ENCODE measurements at places on chromosomes 2 and 18. TPM values are rescaled to one million over a fixed set of nuclear protein-coding genes. Genes with fewer than 3 reads are reported as not detected.

Gene ERICH2
- total RNA-seq: 0.33 TPM

Gene GPR35
- 0.55 TPM for total RNA-seq

Gene KCNIP3
- total RNA-seq: 4.9 TPM

Gene CCDC74A
- total RNA-seq: 11.9 TPM

Gene MMADHC
- 159 TPM for total RNA-seq

Gene AMER3
- total RNA-seq: not detected

Gene POTEJ
- total RNA-seq: not detected

Gene IL1RL2
- 1.4 TPM for total RNA-seq

Gene RAMP1
- 13.1 TPM for total RNA-seq

Gene TAF1B
- 46.6 TPM for total RNA-seq

Gene EIF2AK3
- 28.2 TPM for total RNA-seq

Gene GCG
- not detected for total RNA-seq

Gene LOXL3
- 28.0 TPM for total RNA-seq

Gene QPCT
- 43.6 TPM for total RNA-seq

Gene RUFY4
- not detected for total RNA-seq

Gene CRACDL
- total RNA-seq: not detected

Gene DCTN1
- 196 TPM for total RNA-seq

Gene CAPN14
- total RNA-seq: 0.12 TPM

Gene KCNS3
- total RNA-seq: 9.6 TPM

Gene PIAS2
- total RNA-seq: 21.2 TPM

Gene SCYGR4
- total RNA-seq: not detected

Data from uterine smooth muscle cell (primary cell).